A673 (cell line): ENCODE measurements at places on chromosomes 4 and X. TPM values are rescaled to one million over a fixed set of nuclear protein-coding genes. Genes with fewer than 3 reads are reported as not detected.

DNA sequence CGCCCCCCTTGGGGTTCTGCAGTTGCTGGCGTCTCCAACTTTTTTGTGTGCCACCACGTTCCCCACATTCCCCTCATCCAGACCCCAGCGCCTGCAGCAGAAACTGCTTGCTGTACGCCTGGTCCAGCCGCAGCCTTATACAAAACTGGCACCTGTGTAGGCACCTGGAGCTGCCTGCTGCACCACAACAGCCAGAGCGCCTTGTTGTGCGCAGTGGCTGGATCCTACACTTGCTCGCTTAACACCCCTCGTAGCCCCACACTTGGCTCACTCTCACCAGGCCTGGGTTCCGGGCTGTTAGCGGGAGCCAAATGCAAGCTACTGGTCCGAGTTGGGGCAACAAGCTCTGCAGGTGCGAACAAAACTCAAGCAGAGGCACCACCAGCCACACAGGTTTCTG lies 136.8 kb downstream of the TECRL start:
- no peak for DNase-seq
- H3K4me1 ChIP-seq, result no peaks in the 10 kb centered on the region
- no peak overlapping the region for H3K27ac ChIP-seq
- no peaks in the 10 kb centered on the region for H3K36me3 ChIP-seq
- no peak overlapping the region for H3K4me3 ChIP-seq

The SLC49A3 gene
- total RNA-seq, result 0.47 and 1.7 TPM in 2 replicates

The ARHGAP24 gene
- 4.4 and 5.8 TPM in 2 replicates for total RNA-seq

The TMEM31 gene
- not detected in 2 replicates for total RNA-seq

The CCSER1 gene
- not detected in 2 replicates for total RNA-seq

The RNF150 gene
- 2.7 and 3.8 TPM in 2 replicates for total RNA-seq

- H3K4me3 ChIP-seq, result no peak overlapping the region
- DNase-seq, result peak; percentile 68
- H3K4me1 ChIP-seq, result peaks cover 5% of the 10 kb centered on the region
- H3K36me3 ChIP-seq, result no peaks in the 10 kb centered on the region
- H3K27me3 ChIP-seq, result no peaks in the 10 kb centered on the region
These were observed 95.9 kb upstream of the DUSP21 start for GRCh38 chrX:44747969-44748368.

GRCh38 chr4:134935320-134935719 lies 733.7 kb upstream of the PABPC4L start:
- H3K27ac ChIP-seq, result no peak overlapping the region
- H3K36me3 ChIP-seq, result no peaks in the 10 kb centered on the region
- H3K27me3 ChIP-seq, result no peaks in the 10 kb centered on the region
- no peak overlapping the region for H3K4me3 ChIP-seq
- H3K4me1 ChIP-seq, result no peaks in the 10 kb centered on the region
- peak; percentile 26 for DNase-seq

DNA sequence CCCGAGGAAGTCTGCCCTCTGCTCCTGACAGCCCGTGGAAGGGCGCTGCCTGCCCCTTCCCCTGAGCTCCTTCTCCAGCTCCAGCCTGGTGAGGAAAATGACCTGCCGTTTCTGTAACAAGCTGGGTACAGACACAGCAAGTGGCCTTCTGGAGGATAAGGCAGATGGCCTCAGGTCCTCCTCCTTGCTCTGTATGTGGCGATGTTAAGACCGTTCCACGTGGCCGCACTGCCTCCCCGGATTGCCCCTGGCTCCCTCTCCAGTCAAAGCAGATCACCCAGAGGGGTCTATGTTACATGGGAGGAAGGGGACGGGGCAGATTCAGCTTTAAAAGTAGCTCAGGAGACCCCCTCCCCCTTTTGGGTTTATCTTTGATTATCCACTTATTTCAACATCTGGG lies 80.3 kb upstream of the GATB start:
- no peak for DNase-seq
- H3K27me3 ChIP-seq, result no peaks in the 10 kb centered on the region
- H3K36me3 ChIP-seq, result no peaks in the 10 kb centered on the region
- no peaks in the 10 kb centered on the region for H3K4me1 ChIP-seq
- no peak overlapping the region for H3K4me3 ChIP-seq

DNA sequence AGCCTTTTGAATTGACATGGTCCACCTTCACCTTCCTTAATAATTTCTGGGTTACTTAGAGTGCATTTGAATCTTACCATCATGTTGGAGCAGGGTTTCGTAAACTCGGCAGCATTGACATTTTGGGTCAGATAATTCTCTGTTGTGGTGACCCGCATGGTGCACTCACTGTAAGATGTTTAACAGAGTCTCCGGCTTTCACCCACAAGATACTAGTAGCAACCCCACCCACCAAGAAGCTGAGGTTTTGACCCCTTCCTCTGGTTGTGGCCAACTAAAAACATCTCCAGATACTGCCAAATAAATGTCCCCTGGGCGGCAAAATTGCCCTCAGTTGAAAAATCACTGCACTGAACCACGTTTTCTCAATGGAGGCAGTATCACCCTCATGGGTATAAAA lies 62.7 kb downstream of the CHST7 start:
- peaks cover 7% of the 10 kb centered on the region for H3K4me1 ChIP-seq
- DNase-seq, result no peak
- H3K27ac ChIP-seq, result no peak overlapping the region
- H3K27me3 ChIP-seq, result no peaks in the 10 kb centered on the region

DNA sequence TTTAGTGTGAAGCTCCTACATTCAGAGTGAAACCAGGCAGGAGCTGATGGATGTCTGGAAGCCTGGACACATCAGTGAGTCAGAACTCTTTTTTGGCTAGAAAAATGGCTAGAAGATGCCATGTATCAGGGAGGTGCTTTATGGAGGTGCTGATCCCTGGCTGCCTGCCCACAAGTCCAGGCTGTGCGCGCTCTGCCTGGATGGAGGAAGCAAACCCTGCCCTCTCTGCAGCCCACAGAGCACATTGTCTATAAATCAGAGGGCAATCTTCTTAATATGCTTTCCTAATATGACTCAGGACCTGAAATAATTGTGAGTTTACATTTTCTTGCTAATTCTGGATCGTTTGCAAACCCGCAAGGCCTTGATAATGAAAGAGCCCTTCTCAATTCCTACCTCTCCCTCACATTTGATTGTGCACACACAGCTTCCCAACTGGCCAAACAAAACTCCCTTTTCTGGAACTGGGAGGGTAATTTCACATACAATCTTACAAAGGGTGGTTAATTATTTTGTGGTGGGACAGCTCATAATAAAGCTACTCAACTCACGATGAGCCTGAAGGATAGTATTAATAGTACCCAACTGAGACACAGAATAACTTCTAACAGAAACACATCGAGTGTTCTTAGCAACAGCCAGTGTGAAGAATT lies 11.7 kb downstream of the MFAP3L start:
- no peak overlapping the region for H3K27ac ChIP-seq
- H3K27me3 ChIP-seq, result no peaks in the 10 kb centered on the region
- no peaks in the 10 kb centered on the region for H3K4me1 ChIP-seq
- DNase-seq, result no peak

DNA sequence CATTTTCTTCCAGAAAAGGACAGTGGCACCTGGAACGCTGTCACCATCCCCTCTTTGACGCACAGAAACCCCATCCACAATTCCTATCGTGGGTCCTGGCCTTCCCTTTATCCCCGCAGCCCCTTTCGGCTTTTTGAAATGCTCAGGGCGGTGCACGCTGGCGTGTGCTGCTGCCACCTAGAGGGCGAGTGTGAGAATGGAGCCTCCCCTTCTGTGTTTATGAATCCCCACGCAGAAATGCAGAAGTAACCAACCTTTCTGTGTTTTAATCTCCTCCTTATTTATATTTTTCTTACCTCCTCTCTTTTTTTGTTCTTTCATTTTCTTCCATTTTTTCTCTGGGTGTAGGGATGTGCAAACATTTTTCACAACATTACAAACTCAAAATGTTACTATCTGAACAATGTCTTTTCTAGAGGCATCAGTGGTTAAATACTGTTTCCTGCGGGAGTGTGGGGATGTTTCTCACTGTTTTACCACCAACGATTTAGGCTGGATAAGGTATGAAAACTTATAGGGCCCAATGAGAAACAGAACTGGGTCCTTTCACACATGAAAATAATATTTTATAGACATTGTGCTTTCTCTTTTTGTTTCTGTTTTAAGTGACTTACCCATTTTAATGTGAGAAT lies 50.0 kb downstream of the TMA16 start:
- H3K4me3 ChIP-seq, result no peak overlapping the region
- no peaks in the 10 kb centered on the region for H3K36me3 ChIP-seq
- H3K27me3 ChIP-seq, result no peaks in the 10 kb centered on the region
- H3K27ac ChIP-seq, result no peak overlapping the region
- H3K4me1 ChIP-seq, result no peaks in the 10 kb centered on the region

The SLC9B1 gene
- 0.62 and 1.1 TPM in 2 replicates for total RNA-seq

- no peak overlapping the region for H3K27ac ChIP-seq
- H3K27me3 ChIP-seq, result peaks cover 32% of the 10 kb centered on the region
- DNase-seq, result no peak
These were observed 248.6 kb upstream of the VEGFC start for GRCh38 chr4:177041356-177041755.

DNA sequence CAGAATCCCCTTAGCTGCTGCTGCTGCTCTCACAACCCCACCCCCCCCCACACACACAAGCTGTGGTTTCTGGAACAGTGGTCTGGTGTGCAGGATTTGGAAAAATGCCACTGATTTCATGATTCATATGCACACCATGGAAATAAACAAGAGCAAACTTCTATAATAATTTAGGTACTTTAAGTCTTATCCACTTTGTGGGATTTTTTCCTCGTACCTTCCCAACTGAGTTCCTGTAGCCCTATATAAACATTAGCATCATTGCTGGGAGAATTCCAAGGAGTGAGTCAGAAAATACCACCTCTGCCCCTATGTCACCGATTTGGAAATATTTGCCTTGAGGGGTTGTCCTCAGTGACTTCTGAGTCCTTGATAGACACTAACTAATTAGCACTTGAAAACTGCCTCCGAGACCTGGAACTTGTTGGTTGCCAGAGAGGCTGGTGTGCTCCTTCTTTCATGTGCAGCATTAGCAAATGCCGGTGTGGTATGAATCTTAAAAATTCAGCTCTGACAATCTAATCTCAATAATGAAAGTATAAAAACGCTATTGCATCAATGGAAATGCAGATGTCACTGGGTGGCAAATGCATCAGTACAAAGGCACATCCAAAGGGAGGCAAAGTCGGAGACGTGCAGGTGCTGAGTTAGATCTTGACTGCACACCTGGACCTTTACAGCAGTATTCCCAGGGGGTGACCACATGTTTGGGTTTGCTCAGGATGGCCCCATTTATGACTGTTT lies 61.8 kb downstream of the CPE start:
- no peaks in the 10 kb centered on the region for H3K27me3 ChIP-seq
- peak; percentile 50 for DNase-seq
- H3K36me3 ChIP-seq, result no peaks in the 10 kb centered on the region
- no peak overlapping the region for H3K27ac ChIP-seq
- H3K4me3 ChIP-seq, result no peak overlapping the region

- DNase-seq, result no peak
- H3K27me3 ChIP-seq, result no peaks in the 10 kb centered on the region
- no peaks in the 10 kb centered on the region for H3K4me1 ChIP-seq
- no peak overlapping the region for H3K27ac ChIP-seq
- no peaks in the 10 kb centered on the region for H3K36me3 ChIP-seq
These were observed 8.0 kb upstream of the TENM3 start for GRCh38 chr4:182235021-182235795.

The PLP2 gene
- 70.0 and 87.5 TPM in 2 replicates for total RNA-seq

GRCh38 chr4:100848841-100849240 lies 331.0 kb upstream of the EMCN start:
- H3K27me3 ChIP-seq, result no peaks in the 10 kb centered on the region
- DNase-seq, result peak; percentile 48
- no peak overlapping the region for H3K4me3 ChIP-seq
- no peaks in the 10 kb centered on the region for H3K4me1 ChIP-seq
- H3K27ac ChIP-seq, result no peak overlapping the region

The IBSP gene
- total RNA-seq, result not detected in 2 replicates

The TCEAL6 gene
- total RNA-seq, result not detected in 2 replicates

The ARAP2 gene
- total RNA-seq, result 0.06 and 0.20 TPM in 2 replicates

The SPATA18 gene
- 0.71 and 0.92 TPM in 2 replicates for total RNA-seq

DNA sequence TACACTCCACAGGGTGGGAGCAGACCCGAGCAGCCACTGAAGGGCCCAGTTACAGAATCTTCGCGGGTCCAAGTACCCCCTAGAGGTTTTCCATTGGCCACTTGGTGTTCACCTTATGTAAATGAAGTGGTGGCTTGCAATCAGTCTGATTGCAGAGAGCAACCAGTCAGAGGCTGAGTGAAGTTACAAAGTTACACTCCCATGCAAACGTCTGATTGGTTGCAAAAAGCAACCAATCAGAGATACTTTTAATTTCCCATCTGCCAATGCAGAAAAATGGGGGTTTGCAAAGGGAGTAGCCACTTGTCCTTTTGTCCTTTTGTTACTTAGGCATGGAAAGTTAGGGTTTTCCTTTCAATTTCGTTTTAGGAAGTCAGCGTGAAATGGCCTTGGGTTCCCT lies 27.0 kb upstream of the NKAP start:
- no peaks in the 10 kb centered on the region for H3K36me3 ChIP-seq
- H3K27me3 ChIP-seq, result no peaks in the 10 kb centered on the region
- no peak overlapping the region for H3K27ac ChIP-seq

DNA sequence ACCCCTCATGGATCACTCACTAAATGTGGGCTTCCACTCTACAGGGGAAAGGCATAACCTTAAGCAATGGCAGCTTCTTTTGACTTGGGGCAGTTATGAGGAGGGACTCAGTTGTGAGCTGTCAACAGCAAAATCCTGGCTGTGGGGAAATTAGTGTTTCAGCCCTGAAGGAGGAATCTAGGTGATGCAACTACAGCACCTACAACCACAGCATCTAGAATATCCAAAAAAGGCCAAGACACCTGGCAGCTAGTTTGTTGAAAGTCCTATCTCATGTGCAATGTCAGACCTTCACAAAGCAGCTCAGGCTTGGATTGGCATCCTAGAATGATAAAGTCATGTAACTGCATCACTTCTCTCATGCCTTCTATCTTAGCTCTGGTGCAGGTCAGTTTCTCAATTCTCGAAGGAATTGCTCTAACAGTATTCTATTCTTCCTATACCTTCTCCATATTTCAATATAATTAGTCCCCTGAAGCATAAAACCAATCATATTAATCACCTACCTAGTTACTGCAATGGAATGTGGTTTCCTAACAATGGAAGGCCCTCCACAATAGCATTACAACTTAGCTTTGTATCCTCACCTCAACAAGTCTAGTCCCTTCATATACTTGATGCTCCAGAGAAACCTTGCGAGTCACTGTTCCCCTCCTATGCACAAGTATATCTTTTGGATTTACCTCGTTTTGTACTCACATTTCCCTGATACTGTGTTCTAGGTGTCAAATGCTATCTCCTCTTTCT lies 5.5 kb upstream of the ANTXR2 start:
- no peaks in the 10 kb centered on the region for H3K27me3 ChIP-seq
- no peak overlapping the region for H3K4me3 ChIP-seq
- no peak overlapping the region for H3K27ac ChIP-seq
- no peaks in the 10 kb centered on the region for H3K36me3 ChIP-seq

- H3K4me1 ChIP-seq, result no peaks in the 10 kb centered on the region
- peaks cover 4% of the 10 kb centered on the region for H3K27me3 ChIP-seq
- H3K36me3 ChIP-seq, result no peaks in the 10 kb centered on the region
- no peak overlapping the region for H3K27ac ChIP-seq
- no peak for DNase-seq
These were observed 19.6 kb upstream of the TCEAL4 start for GRCh38 chrX:103565752-103566151.
